ENCODE measurements at places on chromosomes 1 and 21.

GRCh38 chr1:104408268-104408667 is 658.6 kb downstream of the AMY1C start:
- no peak for DNase-seq

DNA sequence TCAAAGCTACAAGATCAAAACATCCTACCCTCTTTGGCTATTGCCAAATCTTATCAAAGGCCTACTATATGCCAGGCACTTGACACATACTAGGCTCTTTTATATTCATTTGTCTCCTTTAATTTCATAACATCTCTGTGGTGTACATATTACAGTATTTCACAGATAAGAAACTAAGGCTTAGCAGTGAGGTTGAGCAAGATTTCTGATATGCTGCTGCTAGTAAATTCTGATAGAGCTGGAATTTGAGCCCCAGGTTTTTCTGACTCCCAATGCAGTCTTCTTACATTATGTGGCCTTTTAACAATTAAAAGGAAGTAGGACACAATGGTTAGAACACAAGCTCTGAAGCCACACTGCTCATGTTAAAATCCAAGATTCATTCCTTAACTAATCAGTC is 16.8 kb downstream of the CCDC185 start:
- no peak for DNase-seq

- DNase-seq, result no peak
Measured at GRCh38 chr1:89363638-89364536, at the start of gene GBP6. GBP6 (plus strand) TSS chr1:89364059; CDS start chr1:89368552, 4,493 bp downstream.

DNA sequence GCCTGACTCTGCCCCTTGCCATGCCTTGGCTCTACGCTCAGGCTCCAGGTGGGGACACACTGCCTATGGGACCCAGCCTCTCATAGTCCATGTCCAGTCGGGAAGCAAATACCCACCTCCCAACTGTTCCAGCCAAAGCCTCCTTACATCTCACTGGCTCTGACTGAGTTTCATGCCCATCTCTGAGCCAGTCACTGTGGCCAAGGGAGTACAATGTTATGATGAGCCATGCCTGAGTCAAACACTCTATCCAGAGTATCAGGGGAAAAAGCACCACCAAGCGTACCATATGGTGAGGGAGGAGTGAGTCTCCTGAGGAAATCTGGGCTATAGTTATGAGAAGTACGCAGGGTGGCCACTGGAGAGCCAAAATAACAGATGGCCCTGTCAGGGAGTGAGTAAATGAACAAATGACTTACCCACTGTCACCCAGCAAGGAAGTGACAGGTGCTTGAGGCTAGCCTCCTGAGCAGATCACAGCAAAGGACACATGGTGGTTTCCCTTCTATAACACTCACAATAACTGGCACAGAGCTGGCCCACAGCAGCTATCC is 236.6 kb upstream of the GJB5 start:
- no peak for DNase-seq

- DNase-seq, result no peak
Measured at GRCh38 chr1:39392851-39393573, 98.4 kb upstream of the BMP8A start.

- no peak for DNase-seq
Measured at GRCh38 chr1:53450225-53450624, 9.0 kb upstream of the DMRTB1 start.
